Hepatocyte (in vitro differentiated cells): ENCODE measurements at places on chromosomes 7 and 10. TPM values are rescaled to one million over a fixed set of nuclear protein-coding genes. Genes with fewer than 3 reads are reported as not detected.

- DNase-seq, result no peak
These were observed 11.4 kb downstream of the FAM241B start for GRCh38 chr10:69641261-69641980.

HGF gene
- 29.7 and 33.2 TPM in 2 replicates for total RNA-seq

SYNPO2L gene
- total RNA-seq, result not detected in 2 replicates

LRRC61 gene
- total RNA-seq, result 23.4 and 24.0 TPM in 2 replicates

HEPACAM2 gene
- total RNA-seq, result 15.7 and 19.8 TPM in 2 replicates

ATOH7 gene
- total RNA-seq, result 0.17 TPM in 1 of 2 replicates, not detected in the other
